RPMI7951 (cell line): ENCODE measurements at places on chromosomes 6 and 20.

GRCh38 chr20:5001174-5002076 is at the start of gene SLC23A2:
SLC23A2 (minus strand) TSS chr20:5001510; CDS start chr20:4932562, 68,948 bp downstream.
- DNase-seq, result peak; percentile 41

GRCh38 chr6:169988769-169989550 is 237.5 kb downstream of the ERMARD start:
- DNase-seq, result no peak

DNA sequence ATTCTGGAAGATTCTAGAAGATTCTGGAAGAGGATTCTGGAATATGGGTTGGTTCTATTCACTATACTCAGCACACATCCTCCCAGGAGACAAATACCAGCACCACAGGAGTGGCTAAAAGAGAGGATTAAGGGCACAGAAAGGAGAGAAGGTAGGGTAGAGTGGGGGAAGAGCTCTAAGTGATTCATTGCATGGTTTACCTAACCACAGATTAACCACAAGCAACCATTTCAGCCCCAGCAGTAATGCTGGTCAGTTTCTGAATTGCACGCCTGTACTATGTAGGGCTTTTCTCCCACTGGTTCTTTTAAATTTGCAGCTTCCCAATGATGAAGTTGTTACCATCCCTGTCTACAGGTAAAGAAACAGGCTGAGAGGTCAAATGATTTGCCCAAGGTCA is 192.7 kb upstream of the PMEPA1 start:
- peak; percentile 94 for DNase-seq

DNA sequence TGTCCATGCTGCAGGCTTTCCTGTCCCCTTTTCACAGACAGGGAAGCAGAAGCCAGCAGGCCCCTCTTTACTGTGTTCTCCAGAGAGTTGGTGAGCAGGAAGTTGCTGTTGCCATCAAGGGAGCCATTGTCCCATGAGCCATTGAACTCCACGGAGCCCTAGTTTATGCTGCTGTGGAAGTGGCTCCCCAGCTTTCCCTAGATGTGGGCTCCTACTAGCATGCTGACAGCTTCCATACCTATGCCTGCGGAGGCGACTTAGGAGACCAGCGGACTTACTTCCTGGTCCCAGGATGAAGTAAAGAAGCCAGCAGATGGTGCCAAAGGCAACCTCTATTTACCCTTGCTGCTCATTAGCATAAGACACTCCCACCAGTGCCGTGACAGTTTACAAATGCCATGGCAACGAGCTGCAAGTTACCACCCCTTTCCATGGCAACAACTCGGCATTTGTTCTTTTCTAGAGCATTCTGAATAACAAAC is 30.8 kb upstream of the FKBP1A start:
- peak; percentile 94 for DNase-seq

DNA sequence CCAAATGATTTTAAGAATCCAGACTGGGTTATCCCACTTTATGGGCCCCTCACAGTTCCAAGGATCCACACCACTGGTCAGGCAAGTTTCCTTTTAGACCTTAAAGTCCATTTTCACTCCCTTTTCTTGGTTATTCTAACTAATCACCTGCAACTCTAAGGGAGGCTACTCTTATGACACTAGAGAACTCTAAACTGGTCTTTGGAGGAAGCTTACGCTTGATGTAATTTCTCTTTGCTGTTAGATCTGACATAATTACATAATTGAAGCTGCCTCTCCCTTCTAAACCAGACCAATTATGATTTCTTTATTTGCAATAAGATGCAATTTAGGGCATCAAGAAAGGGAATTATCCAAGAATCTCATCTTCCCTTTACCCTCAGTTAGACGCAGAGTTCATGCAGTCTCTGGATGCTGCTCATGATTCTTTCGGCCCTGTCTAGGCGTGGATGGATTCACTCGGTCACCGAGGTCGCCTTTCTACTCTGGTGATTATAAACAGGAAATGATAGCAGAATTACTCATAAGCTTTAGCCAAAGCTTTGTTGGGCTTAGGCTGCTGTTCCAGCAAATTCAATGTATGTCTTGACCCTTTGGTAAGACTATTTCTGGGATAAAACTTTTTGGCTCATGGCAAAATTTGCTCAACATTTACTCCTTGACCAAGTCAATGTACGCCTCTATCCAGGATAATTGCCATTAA is 166.4 kb upstream of the PRND start:
- DNase-seq, result peak; percentile 95

GRCh38 chr6:138523347-138524210 is 24.3 kb upstream of the NHSL1 start:
- peak; percentile 53 for DNase-seq

DNA sequence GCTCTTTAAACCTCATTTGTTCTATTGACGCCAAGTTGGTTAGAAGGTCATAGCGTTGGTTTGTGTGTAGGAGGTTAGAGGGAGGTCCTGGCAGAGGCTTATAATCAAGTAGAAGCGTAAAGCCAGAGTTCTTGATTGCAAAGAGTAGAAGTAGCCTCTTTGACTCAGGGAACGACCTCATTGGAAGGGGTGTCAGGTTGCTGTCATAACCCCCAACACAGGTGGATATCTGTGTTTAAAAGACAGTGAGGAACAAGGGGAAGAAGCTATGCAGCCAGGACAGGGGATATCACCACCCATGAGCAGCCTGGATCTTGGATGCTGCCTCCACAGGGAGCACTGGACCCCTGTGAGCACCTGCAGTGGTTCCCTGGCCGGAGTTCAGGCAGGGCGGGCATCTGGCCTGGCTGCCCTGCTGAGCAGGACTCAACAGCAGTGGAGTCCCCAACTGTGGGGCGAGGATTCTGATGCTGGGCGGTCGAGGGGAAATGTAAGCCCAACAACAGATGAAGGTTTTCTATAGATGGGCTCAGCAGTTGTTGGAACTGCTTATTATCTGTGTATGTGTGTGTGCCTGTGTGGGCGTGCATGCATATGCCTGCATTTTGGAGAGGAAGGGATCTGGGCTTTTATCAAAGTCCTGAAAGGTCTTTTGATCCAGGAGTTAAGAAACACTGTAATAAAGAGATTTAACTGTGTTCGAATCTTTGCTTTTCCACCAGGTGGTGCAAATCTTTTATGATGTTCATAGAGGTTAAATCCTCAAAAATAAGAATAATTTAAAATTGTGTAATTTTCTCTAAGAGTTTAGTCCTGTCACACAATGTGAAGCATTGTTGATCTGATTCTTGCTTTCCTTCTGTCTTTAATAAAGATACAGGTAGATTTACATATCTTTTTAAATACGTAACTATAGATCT is 27.7 kb downstream of the HIVEP1 start:
- no peak for DNase-seq

DNA sequence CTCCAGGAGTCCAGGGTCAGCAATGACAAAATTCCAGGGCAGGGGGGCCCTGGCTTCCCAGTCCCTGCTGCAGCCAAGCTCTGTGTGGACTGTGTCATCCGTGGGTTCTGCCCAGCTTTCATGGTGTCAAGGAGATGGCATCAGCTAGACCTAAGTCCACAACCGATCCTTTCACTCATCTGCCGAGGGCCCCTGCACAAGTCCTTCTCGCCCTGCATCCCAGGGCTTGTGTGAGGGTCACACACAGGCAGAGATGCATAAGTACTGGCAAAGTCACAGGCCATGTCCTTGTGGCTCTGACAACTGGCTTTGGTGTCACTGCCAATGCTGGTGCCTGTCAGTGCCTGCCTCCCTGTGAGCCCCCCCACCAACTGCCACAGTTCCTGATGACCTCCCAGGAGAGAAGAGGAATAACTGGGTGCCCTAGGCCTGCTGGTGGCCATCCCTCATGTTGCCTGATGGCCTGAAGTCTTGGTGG is 181.4 kb upstream of the CST7 start:
- no peak for DNase-seq

DNA sequence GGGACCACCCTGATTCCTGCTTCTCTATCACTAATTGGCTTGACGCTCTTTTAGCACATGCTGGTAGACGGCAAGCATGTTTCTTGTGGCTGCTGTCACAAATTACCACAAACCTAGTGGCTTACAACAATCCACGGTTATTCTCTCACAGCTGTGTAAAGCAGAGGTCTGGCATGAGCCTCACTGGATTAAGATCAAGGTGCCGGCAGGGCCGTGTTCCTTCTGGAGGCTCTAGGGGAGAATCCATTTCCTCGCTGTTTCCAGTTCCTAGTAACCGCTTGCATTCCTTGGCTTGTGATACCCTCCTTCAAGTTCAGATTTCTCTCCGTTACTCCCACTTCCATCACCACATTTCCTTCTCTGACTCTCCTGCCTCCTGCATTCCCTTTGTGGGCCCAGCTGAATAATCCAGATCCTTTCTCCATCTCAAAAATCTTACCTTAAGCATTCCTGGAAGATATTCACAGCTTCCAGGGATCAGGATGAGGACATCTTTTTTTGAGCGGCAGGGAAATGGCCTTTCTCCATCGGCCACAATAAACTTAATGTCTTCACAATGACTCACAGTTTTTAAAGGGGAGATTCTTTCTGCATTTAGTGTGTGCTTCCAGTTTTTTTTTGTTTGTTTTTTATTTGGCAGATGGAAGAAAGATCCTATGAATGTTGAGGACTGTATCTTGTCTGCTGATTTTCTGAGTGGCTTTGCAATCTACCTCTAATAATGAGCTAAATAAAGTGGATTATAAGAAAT is 39.9 kb downstream of the BMP6 start:
- DNase-seq, result no peak

GRCh38 chr20:25525867-25526266 is 59.5 kb downstream of the NINL start:
- peak; percentile 97 for DNase-seq

GRCh38 chr20:51600950-51601349 is 58.4 kb upstream of the NFATC2 start:
- no peak for DNase-seq

DNA sequence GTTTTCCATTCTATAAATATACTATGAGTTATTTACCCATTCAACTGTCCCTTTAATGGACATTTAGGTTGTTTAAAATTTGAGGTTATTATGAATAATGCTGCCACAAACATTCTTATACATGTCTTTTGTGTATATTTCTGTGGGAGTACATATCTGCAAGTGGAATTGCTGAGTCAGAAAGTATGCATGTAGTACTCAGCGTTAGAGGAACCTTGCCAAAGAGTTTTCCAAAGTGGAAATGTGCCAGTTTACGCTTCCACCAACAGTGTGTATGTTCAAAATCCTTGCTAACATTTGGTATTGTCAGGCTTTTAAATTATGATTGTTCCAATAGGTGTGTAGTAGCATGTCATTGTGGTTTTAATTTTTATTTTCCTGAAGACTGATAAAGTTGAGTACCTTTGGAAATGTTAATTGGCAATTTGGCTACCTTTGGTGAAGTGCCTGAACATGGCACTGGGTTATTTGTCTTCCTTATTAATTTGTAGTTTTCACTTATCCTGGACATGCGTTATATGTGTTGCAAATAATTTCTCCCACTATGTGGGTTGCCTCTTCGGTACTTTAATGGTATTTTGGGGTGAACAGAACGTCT is 341.2 kb downstream of the CD83 start:
- DNase-seq, result peak; percentile 78

GRCh38 chr20:36924167-36925045 is 27.1 kb downstream of the SAMHD1 start:
- DNase-seq, result no peak

DNA sequence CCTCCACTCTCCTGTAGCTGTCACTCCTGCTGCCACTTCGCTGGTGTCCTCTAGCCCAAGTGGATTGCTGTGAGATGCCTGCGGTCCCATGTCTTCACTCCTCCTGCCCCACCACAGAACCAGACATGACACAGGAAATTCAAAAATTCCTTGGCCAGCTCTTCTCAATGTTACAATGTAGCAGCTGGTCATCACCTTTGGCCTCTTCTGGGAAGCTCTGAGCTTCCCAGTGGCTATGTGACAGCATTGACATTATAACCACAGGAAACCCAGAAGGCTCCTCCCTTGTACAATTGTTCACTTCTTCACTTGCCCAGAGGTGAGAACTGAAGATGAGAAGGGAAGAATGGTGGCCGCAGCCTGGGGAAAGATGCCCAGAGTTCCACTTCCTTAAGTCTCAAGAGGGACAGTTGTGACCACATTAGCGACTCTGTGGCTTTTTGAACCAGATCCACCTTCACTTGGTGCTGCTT is 76.1 kb upstream of the NAA20 start:
- DNase-seq, result peak; percentile 70

DNA sequence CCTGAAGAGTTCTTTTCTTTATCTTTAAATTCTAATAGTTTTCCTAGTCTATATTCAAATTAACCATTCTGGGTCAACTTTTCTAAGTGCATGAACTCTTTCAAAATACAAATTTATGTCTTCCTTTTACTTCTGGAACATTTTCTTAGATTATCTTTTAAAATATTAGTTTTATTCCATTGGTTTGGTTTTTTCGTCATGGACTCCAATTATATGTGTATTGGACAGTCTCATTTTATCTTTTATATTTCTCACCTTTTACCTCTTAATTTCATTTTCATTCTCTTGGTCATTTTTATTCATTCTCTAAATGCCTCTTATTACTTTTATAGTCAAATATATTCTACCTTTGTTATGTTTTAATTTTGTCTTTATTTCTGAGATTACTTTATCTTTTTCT is 356.7 kb upstream of the MMS22L start:
- DNase-seq, result no peak

- DNase-seq, result no peak
These were observed 16.3 kb downstream of the NCOA5 start for GRCh38 chr20:46073443-46073842.

- no peak for DNase-seq
These were observed 127.7 kb downstream of the VEGFA start for GRCh38 chr6:43897571-43898302.

DNA sequence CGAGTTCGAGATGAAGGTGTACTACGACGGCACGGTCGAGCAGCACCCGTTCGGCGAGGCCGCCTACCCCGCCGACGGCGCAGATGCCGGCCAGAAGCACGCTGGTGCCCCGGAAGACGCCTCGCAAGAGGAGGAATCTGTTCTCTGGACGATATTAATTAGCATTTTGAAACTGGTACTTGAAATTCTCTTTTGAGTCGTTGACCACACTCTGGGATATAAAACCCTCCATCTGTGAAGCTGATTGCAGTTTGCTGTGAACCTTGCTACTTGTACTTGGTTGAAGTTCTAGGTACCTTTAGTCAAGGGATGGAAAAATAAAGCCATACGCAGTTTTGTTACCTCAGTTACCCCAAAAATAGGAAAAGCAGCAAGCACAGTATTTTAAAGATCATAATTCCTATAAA is 917 bp downstream of the C6orf120 start:
- DNase-seq, result no peak

GRCh38 chr6:4598384-4598995 is 177.7 kb upstream of the CDYL start:
- DNase-seq, result no peak

GRCh38 chr6:170234419-170234818 is 56.5 kb downstream of the DLL1 start:
- DNase-seq, result no peak
